ENCODE measurements at places on chromosomes 7 and 10.

DNA sequence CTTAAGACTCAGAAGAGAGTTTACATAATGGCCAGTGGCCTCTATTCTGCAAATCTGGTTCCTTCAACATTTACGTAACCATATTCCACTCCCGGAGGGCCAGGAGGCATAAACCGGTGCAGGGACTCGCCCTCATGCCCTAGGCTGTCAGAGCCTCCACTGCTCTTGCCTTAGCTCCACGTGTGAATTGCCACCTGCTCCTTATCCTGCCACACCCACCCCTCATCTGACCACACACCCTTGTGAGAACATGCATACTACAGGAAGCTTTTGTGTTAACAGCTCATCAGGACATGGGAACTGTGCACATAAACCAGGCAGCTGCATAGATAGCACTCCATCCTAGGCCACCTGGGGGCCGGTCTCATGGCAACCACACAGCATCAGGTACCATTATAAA lies 146.7 kb upstream of the PFKP start:
- DNase-seq = no peak

DNA sequence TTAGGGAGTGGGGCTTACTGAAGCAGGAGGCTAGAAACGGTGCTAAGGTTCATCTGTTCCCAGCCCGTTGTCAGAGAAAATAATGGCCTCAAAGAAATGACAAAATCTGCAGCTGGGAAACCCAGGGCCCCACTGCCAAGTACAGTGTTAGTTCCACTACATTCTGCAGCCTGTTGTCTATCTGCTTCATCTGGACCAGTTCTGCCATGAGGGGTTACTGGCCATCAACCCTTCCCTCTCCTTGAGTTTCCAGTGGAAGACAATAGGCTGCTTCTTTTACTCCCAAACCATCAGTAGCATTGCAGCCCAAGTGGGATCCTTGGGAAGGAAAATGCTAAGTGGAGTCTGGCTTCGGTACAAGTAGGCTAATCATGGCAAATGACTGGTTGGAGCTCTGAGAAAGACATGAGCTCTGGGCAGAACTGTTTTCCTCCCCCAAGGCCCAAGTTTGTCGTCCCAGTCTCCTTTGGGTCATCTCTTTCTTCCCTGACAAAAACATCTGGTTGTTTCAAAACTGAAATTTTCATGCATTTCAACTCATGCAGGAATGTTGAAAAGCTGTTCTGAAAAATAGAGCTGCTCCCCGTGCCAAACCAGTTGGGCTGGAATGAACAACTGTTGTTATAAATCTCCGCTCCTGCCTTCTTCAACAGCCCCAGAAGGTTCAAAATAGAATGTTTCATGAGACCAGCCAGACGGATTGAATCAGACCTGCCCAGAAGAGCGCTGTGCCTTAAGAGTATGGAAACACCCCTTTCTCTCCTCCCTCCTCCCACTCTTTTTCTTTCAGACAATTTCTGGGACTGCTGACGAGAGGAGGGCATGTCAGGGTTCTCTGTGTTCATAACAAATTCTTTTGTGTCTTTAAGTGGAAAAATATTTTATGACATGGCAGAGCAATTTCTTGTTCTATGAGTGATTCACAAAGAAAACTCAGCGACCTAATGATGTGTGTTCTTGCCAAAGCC lies 116.6 kb downstream of the RAB18 start:
- DNase-seq = no peak

- DNase-seq = no peak
Measured at GRCh38 chr7:112416127-112416526, 34.1 kb upstream of the IFRD1 start.

DNA sequence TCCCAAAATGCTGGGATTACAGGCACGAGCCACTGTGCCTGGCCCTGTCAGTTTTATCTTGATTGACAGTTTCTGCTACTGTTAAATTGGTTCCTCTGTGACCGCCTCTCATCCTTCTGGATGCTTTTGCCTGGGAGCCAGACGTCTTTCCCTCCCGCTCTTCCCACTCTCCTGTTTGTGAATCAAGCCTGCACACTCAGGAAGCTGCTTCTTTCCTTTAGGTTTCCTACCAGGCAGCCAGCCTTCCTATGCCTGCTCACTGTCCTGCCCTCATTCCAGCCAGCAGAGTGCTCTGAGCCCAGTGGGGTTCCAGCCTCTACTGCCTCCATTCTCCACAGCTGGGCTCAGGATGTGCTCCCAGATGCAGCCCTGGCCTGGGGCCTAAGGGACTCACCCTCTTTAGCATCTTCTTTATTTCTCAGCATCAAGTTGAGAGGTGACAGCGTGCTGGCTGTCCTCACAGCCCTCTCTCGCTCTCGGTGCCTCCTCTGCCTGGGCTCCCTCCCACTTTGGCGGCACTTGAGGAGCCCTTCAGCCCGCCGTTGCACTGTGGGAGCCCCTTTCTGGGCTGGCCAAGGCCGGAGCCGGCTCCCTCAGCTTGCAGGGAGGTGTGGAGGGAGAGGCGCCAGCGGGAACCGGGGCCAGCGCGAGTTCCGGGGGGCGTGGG lies 5.1 kb downstream of the SH2D4B start:
- DNase-seq = no peak

DNA sequence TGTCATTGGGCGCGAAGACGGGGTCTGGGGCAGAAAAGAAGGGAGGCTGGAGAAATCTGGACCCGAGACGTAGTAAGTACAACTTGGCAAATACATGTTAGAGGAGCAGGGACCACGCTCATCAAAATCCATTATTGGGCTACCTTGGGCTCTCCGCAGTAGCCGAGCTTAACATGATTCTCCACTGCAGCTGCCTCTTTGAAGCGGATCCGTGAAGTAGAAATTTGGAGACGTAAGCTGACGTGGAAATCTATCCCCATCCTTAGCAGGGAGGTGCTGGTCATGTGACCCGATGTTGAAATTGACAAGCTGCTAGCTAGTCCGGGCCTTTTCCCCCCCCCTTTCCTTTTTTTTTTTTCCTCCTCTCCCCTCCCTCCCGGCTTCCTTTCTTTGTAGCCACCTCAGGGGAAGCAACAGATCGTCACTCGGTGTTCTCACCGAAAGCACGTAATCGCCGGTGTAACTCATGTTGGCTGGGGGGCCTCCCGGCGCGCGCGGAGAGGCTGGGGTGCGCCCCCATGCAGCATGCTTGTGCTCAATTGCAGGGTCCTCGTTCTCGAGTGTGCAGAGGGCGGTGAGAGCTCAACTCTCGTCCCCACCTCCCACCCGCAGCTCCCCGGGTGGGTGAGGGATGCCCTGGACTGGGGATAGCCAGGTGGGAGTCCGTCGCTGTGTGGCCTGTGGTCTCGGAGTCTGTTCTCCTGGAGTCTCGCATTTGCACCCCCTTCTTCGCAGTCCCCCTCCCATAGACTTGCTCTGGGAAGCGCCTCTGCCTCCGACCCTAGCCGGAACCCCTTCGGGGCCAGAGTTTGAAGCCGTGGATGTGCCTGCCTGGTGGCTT lies at the start of gene HOXA11:
Gene HOXA11 (minus strand): TSS at position 220 of the 841 bp plus-strand sequence. CDS start 88 bp downstream, at position 132.
- DNase-seq = no peak

- DNase-seq = no peak
Measured at GRCh38 chr10:83760142-83760541, 379.2 kb upstream of the GHITM start.

DNA sequence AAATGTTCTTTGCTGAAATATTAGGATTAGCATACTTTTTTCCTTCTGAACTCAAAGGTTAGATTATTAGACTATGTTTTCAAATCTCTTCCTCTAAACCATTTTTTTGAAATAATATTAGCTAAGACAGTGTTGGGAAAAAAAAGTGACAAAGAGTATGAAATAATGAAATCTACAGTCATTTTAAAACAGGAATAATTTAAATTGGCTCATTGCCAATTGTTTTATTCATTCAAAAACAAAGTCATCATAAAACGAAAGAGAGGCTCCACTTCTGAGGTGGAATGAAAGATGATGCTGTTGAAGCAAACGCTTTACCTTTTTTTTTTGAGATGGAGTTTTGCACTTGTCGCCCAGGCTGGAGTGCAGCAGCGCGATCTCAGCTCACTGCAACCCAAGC lies 51.2 kb downstream of the RNF32 start:
- DNase-seq = no peak

GRCh38 chr7:73888959-73889358 lies 28.0 kb downstream of the TMEM270 start:
- DNase-seq = no peak

GRCh38 chr10:17233286-17233991 lies 5.4 kb downstream of the VIM start:
- no peak for DNase-seq

GRCh38 chr10:1454428-1454827 lies 282.9 kb downstream of the ADARB2 start:
- DNase-seq = no peak

GRCh38 chr10:124152139-124153022 lies 59.0 kb upstream of the CHST15 start:
- no peak for DNase-seq

DNA sequence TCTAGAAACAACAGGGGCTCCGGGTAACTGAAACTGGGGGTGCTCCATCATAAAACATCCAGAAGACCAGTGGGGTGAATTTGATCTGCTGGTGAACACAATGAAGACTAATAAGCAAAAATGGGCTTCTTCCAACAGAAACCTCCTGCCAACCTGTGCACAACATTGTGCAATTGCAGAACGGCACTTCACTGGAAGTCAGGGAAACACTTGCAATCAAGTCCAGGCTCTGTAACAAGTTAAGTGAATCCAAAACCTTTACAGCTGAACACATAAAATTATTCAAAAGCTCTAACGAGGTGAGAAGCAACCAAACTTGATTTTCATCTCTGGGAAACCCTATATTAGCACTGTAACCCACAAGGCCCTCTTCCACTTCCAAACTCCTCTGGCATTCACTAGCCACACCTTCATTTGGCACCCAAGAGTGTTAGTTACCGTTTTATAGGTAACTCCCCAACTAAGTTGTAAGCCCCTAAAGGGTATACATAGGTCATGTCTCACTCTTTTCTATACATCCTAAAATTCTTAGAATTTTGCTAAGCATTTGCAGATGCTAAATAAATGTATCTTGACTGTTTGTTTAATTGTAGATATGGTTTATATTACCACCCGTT lies 22.0 kb downstream of the IMMP2L start:
- no peak for DNase-seq

GRCh38 chr10:72308320-72308987 lies 34.7 kb downstream of the DDIT4 start:
- DNase-seq = no peak

- DNase-seq = no peak
Measured at GRCh38 chr10:1603181-1603580, 134.1 kb downstream of the ADARB2 start.

- DNase-seq = no peak
Measured at GRCh38 chr10:110081911-110082310, 74.1 kb downstream of the ADD3 start.

DNA sequence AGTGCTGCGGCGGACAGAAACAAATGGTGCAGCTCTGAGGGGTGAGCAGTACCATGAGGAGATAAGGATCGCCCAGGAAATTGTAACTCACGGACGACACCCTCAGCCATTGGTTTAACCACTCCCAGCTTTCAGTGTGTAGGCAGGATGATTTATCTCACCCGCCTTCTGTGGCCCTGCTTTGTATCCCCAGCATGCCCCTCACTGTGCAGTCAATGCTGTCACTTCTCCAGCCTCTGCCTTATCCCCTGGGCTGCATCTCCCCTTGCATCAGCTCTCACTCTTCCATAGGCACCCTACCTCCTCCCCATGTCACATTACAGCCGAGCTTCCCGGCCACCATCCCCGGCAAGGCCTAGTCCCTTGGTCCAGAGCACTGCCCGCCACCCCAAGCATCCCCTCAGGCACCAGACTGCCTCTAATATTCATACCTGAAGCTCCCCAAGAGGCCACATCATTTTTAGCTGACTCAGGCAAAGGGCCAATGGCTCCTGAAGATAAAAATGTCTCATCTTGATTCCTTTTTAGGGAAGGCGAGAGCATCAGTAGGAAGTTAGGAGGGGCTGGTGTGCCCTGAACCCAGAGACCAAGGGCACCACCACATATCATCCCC lies 77.1 kb downstream of the CARD11 start:
- DNase-seq = no peak

DNA sequence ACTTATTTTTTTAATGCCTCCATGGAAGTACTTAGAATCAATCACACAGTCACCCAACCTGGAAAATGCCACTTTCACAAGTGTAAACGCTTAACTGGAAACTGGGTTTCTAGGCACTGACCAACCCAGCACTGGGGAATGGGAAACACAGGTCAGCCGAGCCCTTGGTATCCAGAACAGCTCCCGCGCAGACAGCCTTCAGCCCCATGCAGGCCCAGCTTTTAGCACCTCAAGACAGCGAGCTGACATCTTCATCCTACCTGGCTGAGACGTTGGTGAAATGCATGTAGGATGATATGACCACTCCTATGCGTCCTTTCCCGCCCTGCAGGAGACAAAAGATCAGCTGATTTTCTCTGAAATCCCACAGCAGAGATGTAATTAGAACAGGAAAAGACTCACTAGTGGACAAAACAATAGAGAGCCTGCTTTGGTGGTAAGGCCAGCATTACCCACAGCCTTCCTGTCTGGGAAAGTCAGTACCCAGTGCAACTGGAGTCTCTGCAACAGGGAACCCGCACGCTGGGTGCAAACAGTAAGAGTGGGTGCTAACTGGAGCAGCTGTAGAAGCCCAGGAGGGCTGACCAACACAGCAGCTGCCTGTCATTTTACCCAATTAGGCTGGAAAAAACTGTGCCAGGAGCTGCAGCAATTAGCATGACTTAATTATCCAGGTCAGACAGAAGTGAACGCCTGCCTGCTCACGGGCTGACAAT lies 153.7 kb downstream of the TNS3 start:
- DNase-seq = no peak

GRCh38 chr7:91940171-91940570 lies 491 bp upstream of the AKAP9 start:
- DNase-seq = no peak
